ENCODE measurements at places on chromosomes 1 and 21.

- no peak for DNase-seq
Observed at GRCh38 chr1:169133801-169134502, 27.5 kb downstream of the ATP1B1 start.

- DNase-seq = peak; percentile 30
Observed at GRCh38 chr1:81305997-81306452, 494.7 kb upstream of the ADGRL2 start.

- DNase-seq = no peak
Observed at GRCh38 chr1:2009101-2010053, 5.8 kb upstream of the CFAP74 start.

GRCh38 chr1:150464422-150464826 lies 22.8 kb upstream of the TARS2 start:
- DNase-seq = no peak

DNA sequence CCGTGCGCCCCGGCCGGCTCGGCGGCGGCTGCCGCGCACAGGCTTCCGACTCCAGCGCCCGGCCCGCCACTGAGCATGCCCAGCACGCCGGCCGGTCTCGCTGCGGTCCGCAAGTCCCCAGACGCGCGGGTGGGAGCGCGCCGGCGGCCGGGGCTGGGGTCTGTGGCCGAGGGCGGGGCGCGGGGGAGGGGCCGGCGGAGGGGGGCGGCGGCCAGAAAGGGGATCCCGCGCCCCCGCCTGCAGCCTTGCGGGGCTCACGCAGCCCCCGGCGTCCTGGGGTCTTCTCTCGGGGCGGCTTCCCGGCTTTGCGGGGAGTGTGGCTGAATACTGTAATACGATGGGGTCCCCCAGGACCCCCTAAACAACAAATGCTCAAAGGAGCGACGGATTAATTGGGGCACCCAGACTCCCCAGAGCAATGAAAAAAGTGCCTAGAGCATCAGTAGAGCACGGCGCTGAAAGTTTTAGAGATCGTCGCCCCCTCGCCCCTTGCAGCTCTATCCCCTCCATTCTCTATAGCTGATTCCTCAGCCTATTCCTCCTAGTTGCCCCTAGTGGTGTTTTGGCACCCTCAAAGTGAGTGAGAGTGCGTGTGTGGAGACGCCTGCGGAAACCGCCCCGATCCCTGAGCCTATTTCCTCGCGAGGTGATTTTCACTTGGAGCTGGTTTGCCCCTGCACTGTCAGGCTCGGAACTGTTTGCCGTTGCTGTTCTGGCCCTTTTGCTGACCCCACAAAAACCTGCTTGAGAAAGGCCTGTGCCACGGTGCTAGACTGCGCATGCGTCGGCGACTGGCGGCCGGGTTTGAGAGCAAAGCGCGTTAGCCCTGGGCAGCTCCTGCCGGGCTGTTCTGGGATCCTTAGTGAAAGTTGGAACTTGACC lies at the start of gene VAV3:
Gene VAV3, minus strand, starts transcription at position 71 of the 882 bp plus-strand sequence. CDS start 311 bp downstream, outside the sequence.
- no peak for DNase-seq

GRCh38 chr1:68149907-68150306 lies 82.4 kb downstream of the WLS start:
- no peak for DNase-seq

Data from fibroblast of skin of left quadriceps (primary cell).